Dorsolateral prefrontal cortex (tissue), 122 donors: ENCODE measurements at places on chromosomes 12 and 14. TPM values are rescaled to one million over a fixed set of nuclear protein-coding genes. Genes with fewer than 3 reads are reported as not detected.

The TMEM132C gene
- total RNA-seq, result 11.8 TPM

GRCh38 chr12:14885718-14886221 is at the start of gene MGP:
TSS of gene MGP (minus strand) at chr12:14885854. CDS start at chr12:14885791, 63 bp downstream.
- no peak for DNase-seq

GRCh38 chr12:56836800-56837663 is 73.9 kb downstream of the HSD17B6 start:
- no peak for DNase-seq

DNA sequence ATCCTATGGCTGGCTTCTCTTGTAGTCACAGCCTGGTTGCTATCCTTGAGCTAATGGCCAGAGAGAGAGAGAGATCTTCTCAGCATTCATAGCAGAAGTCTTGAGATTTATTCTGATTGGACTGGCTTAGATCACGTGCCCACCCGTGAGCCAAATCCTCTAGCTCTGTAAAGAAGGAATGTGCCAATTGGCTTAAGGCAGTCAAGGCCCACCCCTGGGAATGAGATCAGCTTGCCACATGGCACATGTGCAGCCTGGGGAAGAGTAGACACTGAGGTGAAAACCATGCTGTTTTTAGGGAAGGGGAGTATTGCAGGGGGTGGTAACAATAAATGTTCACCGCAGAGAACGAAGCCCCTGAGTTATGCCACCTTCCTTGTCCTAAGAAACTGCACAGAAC is 36.3 kb downstream of the PLEKHG7 start:
- DNase-seq, result no peak

DNA sequence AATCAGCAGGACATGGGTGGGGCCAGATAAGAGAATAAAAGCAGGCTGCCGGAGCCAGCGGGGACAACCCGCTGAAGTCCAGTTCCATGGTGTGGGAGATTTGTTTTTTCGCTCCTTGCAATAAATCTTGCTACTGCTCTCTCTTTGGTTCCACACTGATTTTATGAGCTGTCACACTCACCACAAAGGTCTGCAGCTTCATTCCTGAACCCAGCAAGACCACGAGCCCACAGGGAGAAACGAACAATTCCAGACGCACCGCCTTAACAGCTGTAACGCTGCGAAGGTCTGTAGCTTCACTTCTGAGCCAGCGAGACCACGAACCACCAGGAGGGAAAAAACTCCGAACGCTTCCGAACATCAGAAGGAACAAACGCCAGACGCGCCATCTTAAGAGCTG is 2.8 kb upstream of the CNIH1 start:
- no peak for DNase-seq

DNA sequence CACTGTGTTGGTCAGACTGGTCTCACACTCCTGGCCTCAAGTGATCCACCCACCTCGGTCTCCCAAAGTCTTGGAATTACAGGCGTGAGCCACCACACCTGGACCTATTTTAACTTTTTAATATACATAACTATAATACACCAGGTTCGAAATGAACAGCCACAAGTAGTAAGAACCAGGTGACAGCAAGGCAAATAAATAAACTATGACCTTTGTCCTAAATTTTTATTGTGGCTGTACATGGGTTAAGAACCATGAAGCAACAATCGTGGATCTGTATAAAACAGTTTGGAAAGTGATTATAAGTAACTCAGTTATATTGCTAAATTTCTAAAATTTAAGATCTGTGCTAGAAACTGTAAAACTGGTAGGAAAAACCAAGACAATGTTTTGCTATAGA is 41.5 kb downstream of the GXYLT1 start:
- DNase-seq, result no peak

GRCh38 chr12:57031138-57031725 is 14.9 kb upstream of the TAC3 start:
- no peak for DNase-seq

The CPNE8 gene
- 27.6 TPM for total RNA-seq

DNA sequence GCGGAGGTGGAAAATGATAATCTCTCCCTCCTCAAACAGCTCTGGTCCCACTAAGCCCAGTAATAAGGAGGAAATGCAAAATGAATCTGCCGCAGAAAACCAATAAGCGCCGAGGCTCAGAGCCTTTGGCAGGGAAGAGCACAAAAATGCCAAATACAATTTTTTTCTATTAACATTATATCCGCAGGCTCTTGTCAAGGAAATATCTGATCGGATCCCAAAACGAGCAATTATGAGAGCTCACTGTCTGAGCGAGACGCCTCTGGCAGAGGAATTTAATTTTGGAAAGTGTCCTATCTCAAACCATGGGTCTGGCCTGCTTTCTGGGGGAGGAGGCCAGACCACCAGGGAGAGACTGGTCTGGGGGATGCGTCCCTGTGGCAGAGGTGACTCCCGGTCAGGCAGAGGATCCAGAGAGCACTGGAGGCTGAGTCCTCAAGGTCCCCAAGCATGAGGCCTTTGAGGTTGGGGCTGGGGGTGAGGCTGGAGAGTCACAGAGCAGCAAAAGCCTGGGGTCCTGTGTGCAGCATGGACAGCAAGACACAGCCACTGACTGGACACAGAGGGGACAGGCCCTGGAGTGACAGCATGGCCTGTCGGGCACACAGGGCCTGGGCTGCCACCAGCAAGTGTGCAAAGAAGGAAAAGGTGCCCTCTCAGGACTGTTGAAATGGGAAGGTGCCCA is 342.8 kb upstream of the SFSWAP start:
- DNase-seq, result no peak

GRCh38 chr14:35480119-35480769 is 53.7 kb upstream of the INSM2 start:
- no peak for DNase-seq

DNA sequence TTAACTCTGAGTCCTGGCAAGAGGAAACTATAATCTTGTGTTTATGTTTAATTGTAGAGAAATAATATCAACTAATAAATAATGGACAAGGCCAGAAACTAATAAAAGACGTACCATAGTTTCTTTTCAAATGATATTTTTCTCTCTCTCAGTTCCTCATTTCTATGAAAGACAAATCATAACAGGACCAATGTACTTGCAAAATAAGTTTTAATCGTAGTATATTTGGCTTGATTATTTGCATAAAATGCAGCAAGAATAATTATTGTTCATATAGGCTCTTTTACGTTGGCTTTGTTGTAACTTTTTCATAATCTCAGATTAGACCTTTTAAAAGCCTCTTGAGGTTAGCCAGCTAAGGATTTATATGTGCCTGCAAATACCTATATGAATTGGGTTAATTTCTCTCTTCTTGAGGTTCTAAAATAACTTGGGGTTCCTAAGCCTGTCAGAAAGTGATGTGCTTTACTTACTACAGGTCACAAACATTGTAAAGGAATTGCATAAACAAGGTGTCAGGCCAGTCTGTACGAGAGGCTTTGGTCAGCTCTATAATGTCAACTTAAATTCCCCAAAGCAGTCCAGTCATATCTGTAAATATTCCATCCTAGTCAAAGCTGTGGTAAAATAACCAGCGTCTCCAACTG is 152.8 kb upstream of the PTPRQ start:
- no peak for DNase-seq

GRCh38 chr12:63326260-63326659 is 175.3 kb upstream of the AVPR1A start:
- no peak for DNase-seq

The PTPRO gene
- 41.7 TPM for total RNA-seq

- peak; percentile 38 for DNase-seq
Measured at GRCh38 chr12:131783915-131784541, 44.2 kb upstream of the MMP17 start.

- DNase-seq, result no peak
Measured at GRCh38 chr12:31106101-31106803, 32.6 kb downstream of the DDX11 start.

DNA sequence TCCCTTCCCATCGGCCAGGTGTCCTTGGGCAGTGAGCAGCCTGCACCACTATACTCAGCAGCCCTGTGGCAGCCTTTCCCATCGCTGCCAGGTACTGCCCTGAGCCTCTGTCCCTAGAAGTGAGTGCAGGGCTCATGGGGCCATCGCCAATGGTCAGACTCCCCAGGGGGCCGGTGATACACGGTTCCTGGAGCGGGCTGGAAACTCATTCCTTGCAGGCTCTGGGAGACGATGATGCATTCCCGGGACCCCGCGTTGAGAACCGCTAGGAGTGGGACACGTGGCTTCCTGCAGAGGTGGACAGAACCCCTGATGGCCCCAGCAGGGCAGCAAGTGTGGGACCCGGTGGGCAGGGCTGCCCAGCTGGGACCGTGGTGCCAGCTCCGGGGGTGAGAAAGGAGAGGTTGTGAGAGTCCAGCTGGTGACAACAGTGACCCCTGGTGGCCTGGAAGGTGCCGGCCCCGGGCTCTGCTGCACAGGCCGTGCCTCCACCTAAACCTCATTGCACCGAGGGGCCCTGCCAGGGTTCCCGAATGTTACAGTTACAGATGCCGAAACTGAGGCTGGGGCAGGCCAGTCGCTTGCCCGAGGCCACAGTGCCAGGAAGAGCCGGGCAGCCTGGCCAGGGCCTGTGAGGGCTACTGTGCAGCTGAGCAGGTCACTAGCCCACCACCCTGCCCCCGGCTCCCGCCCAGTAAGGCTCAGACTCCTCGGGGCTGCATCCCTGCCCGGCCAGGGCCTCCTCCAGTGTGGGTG is 33.8 kb downstream of the FBRSL1 start:
- DNase-seq, result peak; percentile 74

The TPH2 gene
- 2.7 TPM for total RNA-seq

The SLC6A13 gene
- total RNA-seq, result 13.9 TPM

DNA sequence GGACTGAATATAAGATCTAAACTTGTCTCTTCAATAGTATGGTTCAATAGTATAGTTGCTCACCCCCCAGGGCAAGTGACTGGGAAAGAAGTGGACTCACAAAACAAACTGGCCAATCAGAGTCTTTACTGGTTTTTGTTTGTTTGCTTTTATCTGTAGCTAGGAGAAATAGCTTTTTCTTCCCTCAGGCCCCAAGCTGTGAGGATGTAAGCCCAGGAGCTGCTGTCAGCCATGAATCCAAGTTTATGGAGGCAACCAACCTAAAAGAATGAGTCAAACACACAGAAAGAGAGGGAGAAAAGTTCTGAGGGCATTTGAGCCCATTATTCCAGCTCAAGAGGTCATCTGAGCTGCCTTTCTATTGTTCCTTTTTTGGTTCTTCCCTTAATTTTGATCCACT is 375.3 kb downstream of the BCAT1 start:
- DNase-seq, result no peak

GRCh38 chr12:64387197-64387816 is 3.3 kb downstream of the C12orf56 start:
- DNase-seq, result no peak

GRCh38 chr12:108241986-108242703 is 97.0 kb downstream of the CMKLR1 start:
- DNase-seq, result no peak

- DNase-seq, result no peak
Measured at GRCh38 chr12:108702595-108703320, 28.6 kb downstream of the CORO1C start.

GRCh38 chr12:98172304-98172703 is 343.1 kb upstream of the TMPO start:
- no peak for DNase-seq

GRCh38 chr14:75422169-75422568 is 5.7 kb upstream of the JDP2 start:
- DNase-seq, result no peak

DNA sequence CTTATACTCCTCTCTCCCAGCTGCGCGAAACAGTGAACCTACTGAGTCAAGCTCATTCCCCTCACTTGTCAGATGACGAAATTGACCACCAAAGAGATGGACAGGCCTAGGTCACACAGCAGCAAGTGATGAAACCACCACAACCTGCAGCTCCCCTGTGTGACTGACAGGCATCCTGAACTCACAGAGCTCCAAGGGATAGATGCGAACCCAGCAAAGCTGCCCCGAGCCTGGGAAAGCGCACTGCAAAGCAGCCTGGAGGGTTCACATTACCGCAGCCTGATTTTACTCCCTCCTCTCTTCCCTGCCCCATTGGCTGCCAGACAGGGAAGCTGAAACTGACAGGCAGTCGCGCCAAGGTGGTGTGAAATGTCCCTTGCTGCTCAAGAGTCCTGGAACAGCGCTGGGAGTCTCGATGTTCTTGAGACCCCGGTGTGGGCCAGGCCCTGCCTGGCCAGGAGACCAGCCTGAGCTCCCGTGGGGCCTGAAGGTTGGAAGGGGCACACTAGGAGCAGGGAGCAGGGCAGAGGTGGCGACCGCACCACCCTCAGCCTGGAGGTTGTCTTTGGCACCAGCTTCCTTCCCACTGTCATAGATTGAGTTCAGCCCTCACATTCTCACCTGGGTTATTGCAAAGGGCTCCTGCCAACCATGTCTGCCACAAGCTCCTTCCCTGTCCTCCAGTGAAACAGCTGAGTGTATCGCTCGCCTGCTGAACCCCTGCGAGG is 36.3 kb downstream of the SNRNP35 start:
- DNase-seq, result no peak

DNA sequence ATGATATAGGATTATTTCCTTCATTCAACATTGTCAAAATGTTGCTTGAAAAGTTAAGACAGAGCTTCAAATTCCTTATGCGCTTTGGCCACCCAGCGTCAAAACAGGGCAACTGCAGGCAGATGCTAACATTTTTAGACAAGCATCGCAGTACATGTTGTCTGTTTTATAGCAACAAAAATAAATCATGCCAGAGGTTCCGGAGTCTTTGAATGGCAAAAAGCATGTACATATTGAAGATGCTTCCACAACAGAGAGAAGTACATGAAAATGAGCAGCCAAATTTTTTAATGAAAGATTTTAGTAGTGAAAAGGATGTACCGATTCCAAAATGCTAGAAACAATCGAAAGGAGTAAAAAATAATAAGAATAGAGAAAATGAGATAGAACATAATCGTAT is 49.8 kb upstream of the USP15 start:
- peak; percentile 71 for DNase-seq

GRCh38 chr14:50012644-50013043 is 103.7 kb downstream of the VCPKMT start:
- no peak for DNase-seq

The NGB gene
- total RNA-seq, result 11.1 TPM

- DNase-seq, result no peak
Measured at GRCh38 chr12:15880721-15881120, 1.5 kb upstream of the STRAP start.

The KCNA1 gene
- 56.7 TPM for total RNA-seq

DNA sequence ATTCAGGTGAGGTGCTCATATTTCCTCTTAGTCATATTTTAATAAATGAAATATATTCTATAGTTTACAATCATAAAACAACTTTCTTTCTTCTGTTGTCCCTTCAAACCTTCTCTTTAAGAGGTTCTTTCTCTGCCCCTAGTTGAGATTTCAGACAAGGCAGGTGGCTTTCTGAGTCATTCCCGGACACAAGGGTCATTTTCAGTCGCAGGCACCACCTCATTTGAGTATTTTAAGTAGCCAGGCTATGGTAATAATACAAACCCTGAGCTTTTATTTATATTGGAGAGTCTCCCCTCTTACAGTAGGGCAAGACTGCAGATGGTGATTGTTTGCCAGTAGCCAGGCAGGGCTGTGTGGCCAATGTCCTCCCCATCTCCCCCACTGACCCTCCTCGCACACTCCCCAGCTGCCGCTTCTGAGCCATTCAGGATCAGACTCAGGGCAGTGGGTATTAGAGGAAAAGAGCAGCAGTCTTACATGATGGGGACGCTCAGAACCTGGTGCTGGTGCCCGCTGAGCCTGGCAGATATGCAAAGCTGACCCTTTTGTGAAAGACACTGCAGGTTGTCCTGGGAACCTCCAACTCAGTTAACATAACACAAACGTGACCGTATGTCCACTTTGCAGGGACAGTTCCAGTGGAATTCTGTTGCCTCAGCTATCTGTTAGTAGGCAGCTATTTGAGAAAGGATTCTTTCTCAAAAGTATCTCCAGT is 101.1 kb upstream of the BCL2L14 start:
- no peak for DNase-seq

GRCh38 chr14:101982621-101983020 is 18.2 kb downstream of the DYNC1H1 start:
- no peak for DNase-seq
